ENCODE measurements at places on chromosomes 6 and 20.

DNA sequence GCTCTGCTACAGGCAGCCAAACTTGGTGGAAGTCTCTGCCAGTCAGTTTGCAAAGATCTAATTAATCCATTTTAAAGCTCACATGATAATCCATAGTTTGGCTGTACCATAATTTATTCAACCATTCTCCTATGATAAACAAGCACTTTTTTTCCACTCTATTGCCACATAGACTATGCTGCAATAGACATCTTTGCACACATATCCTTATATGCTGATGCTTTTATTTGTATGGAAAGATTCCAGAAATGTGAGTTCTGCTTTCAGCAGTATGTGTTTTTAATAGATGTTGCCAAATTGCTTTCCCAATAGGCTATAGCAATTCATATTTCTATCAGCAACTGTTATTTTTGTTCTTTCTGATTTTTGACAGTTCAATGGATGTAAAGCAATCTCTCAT lies 628.0 kb downstream of the KIF16B start:
- no peak for DNase-seq

DNA sequence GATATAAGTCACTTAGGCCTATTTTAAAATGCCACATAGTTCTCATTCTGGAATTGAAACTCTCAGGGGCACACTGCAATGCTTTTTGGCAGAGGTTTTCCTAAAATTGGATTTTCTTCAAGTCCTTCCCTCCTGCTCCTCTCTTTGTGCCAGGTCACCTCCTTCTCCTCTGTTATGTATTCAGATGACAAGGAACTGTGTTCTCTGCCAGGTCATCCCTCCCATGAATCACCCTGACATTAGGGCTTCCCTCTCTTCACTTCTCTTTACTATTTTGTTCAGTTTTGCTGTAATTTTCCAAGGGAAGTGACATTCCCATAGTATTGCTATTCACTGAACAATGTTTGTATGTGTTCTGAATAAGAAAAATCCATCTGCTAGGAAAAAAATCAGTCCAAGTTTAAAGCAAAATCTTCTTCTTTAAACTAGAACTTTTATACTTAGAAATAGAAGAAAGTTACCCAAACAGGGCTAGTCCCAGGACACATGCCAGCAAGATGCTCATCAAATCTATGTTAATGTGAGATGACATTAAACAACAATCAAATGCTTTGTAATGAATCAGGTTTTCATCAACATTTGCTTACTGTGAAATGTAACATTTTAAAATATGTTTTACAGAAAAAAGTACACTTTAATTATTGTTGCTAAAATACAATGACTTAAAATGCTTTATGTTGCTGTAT lies 461.1 kb downstream of the MMUT start:
- peak; percentile 34 for DNase-seq

- no peak for DNase-seq
Observed at GRCh38 chr20:48601798-48602197, 226.0 kb downstream of the PREX1 start.

DNA sequence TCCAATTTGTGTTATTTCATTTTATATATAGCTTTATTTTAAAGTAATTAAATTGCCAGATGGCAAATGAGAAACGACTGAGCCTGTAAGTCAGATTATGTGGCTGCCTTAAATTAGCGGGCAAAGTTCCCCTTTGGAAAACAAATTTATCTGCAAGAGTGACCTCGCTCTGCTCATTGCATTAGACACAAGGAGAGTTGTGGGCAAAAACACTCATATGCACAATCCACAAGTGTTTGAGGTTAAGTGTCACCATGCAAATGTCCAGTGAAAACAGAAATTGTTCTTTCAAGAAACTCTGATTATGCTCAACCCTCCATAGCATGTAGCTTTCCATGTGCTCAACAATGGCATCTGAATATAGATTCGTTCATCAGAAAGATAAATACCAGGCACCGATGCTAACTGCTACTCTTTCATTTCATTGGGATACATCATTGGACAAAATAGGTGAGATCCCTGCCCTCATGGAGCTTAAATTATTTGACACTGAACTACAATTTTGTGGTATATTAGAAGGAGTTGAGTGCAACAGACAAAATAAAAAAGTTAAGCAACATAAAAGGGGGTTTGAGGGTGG lies 1.7 kb upstream of the NHSL1 start:
- DNase-seq: no peak

- DNase-seq: no peak
Observed at GRCh38 chr6:63998991-63999390, 363.4 kb downstream of the PHF3 start.

- no peak for DNase-seq
Observed at GRCh38 chr6:21111093-21111725, 482.3 kb upstream of the SOX4 start.

DNA sequence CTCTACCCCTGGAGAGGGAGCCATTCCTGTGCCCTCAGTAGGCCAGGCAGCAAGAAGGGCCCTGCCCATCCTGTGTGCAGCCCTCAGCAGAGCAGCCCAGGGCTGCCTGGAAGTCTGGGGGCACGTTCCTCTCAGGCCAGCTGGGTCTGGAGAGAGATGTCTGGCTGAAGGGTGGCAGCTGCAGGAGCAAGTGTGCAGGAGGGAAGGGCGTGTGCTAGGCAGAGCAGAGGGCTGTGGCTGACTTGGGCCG lies 62.7 kb downstream of the NOL4L start:
- no peak for DNase-seq

- DNase-seq: no peak
Observed at GRCh38 chr20:24450624-24451376, 18.6 kb upstream of the SYNDIG1 start.

DNA sequence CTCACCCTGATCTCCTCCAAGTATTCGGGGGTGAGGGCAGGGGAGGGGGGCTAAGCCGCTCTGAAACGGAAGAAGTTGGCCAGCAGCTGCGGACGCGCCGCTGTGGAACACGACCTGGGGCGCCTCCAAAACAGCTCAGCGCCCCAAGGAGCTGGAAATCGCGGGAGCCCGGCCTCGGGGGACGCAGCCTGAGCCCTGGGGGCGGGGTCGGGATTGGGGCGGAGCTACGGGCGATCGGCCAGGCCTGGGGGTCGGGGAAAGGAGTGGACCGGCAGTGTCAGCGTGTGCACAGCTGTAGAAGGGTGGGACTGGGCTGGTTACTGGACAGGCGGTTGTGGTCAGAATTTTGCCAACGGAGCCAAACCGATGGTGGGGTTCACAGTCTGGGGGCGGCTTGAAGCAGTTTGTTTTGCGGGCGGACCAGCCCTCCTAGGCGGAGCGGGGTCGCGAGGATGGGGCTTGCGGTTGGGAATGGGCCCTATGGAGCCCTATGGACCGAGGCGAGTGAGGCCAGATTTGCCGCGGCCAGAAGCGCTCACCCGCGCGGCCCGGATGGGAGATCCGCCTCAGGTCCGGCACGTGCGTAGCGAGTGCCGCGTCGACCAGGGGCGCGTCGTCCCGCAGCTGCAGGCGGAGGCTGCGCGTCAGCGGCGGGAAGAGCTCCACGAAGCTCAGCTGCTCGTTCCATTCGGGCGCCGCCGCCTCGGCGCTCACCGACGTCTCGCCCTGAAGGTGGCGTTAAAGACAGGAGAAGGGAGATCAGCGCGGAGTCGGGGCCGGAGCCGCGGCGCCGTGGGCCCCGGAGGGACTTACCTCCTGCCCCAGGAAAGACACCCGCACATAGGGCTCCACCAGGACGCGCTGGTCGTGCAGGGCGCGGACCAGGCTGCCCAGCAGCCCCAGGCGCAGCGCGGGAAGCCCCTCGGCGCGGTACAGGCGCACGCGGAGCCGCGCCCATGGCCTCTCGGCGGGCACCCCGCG lies 14.3 kb upstream of the SPAG4 start:
- peak; percentile 92 for DNase-seq

- no peak for DNase-seq
Observed at GRCh38 chr6:89186762-89187161, 30.4 kb downstream of the GABRR1 start.

- DNase-seq: no peak
Observed at GRCh38 chr6:136426627-136427377, 123.4 kb downstream of the MAP7 start.

GRCh38 chr20:47099825-47100441 lies 205.3 kb downstream of the EYA2 start:
- no peak for DNase-seq

- no peak for DNase-seq
Observed at GRCh38 chr6:16230953-16231352, 7.4 kb upstream of the GMPR start.

- DNase-seq: peak; percentile 65
Observed at GRCh38 chr6:15441215-15441868, 195.5 kb downstream of the JARID2 start.

DNA sequence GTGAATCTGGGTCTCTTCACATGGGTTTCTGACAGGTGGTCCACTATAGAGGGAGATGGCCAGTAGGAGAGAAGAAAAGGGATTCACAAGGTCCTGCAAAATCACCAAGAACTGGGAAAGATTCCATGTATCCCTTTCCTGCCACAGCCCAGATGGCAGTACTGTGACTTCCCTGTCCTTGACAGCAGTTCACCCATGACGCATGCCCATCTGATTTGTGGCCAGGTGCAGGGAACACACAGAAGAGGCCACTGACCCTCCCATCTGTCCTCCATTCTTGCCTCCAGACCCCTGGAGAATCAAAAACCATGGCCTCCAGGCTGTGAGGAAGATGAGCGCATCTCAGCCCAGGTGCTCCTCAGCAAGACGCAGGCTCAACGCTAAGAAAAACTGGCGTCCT lies 183.1 kb upstream of the RREB1 start:
- no peak for DNase-seq

- no peak for DNase-seq
Observed at GRCh38 chr6:101395345-101395744, 1.8 kb downstream of the GRIK2 start.

GRCh38 chr6:83889621-83890020 lies 30.1 kb downstream of the CYB5R4 start:
- DNase-seq: no peak

GRCh38 chr6:42250274-42250931 lies 32.7 kb upstream of the MRPS10 start:
- no peak for DNase-seq

- DNase-seq: no peak
Observed at GRCh38 chr6:25239059-25239458, 40.1 kb upstream of the CARMIL1 start.

GRCh38 chr6:33189625-33190448 lies 2.4 kb downstream of the COL11A2 start:
- peak; percentile 60 for DNase-seq

GRCh38 chr20:50848846-50849673 lies 54.2 kb downstream of the BCAS4 start:
- no peak for DNase-seq

DNA sequence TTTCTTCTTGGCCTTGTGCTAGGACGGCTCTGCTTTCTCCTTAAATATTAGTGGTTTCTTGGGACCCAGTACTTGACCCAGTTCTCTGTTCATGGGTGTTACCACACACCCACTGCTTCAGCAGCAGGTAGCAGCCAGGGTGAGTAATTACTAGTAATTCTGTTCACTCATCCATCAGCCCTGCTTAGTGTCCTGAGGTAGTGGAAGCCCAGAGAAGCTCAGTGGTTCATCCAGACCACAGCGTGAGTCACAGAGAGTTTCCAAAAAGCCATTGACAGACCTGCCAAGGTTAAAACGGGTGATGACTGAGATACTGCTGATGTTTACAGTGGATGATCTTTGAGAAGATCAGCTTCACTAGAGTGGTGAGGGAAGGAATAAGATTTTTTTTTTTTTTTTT lies 51.7 kb upstream of the HINT3 start:
- DNase-seq: no peak

GRCh38 chr6:113329942-113330635 lies 527.1 kb upstream of the MARCKS start:
- DNase-seq: no peak

DNA sequence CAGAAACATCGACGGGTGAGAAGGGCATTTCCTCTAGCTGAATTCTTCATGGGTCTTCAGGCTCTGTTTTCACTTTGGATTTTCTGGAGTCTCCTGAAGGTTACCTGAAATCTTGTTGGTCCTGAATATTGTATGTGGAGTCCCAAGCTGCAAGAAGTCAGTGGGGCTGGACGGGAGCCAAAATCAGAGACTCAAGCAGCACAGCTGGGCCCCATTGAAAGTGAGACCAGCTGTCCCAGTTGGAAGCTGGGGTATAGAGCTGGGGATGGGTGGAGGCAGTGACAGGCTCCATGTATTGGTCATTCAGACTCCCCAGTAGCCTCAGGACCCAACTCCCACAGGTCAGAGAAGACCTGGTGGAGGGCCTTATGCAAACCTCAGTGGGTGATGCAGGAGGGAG lies 111.3 kb upstream of the MLN start:
- DNase-seq: no peak

DNA sequence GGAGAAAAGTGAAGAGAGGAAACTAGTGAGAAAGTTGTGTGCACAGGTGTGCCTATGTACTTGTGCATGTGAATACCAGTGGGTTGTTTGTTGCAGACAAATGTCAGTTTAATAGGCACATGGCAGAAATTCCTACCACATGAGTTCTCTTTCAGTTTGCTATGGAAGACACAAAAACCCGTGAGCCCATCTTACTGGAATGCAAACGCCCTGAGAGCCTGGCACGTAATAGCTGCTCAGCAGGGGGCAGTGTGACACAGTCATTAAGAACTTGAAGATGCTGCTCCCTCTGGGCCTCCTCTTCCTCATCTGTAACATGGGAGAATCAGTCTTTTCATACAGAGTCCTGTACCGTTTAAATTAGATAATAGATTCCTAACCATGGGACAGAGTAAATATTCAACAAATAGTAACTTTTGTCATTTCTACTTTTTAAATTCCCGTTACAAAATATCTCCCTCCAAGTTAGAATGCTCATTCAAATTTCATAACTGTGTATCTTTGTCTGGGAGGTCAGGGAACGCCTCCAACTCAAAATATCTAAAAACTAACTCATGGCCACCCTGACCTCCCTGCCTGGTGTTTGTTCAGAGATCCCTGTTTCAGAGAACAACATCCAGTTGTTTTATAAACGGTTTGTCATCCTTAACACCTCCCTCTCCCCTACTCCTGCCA lies 802.9 kb downstream of the MAFB start:
- no peak for DNase-seq

- peak; percentile 83 for DNase-seq
Observed at GRCh38 chr6:106979435-106979884, 4.9 kb upstream of the CD24 start.

GRCh38 chr6:168025831-168026710 lies 28.6 kb downstream of the KIF25 start:
- no peak for DNase-seq

GRCh38 chr6:31586599-31587281 lies 663 bp downstream of the LST1 start:
- no peak for DNase-seq

GRCh38 chr20:34062570-34063482 lies 49.2 kb downstream of the EIF2S2 start:
- no peak for DNase-seq

DNA sequence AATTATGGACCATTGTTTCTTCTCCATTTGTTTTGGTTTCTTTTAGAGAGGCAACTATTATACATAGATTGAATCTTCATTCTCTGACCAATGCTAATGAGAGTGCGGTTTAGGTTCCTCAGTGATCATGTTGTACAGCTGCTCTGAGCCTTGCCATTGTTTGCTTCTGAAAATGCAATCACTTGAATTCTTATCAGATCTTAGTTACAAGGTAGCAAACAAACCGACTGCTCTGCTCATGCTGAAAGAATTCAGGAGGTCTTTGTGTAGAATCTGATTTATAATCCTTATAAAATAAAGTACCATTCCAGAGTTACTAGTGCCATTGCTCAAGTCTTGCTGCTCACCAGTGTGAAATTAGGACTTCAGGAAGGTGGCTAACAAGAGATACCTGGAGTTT lies 569.1 kb upstream of the ID4 start:
- no peak for DNase-seq
